Thoracic aorta (tissue), 2 donors: ENCODE measurements at places on chromosomes 5 and 9.

- DNase-seq = no peak
Measured at GRCh38 chr9:37611961-37612360, 19.6 kb upstream of the TOMM5 start.

- no peak for DNase-seq
Measured at GRCh38 chr9:68427216-68427977, 71.0 kb downstream of the PGM5 start.

- no peak for DNase-seq
Measured at GRCh38 chr9:38125889-38126288, 56.9 kb upstream of the SHB start.

- no peak for DNase-seq
Measured at GRCh38 chr9:36191290-36191645, 547 bp downstream of the CLTA start.

- DNase-seq = no peak
Measured at GRCh38 chr5:151451626-151452520, 4.5 kb downstream of the SLC36A1 start.

DNA sequence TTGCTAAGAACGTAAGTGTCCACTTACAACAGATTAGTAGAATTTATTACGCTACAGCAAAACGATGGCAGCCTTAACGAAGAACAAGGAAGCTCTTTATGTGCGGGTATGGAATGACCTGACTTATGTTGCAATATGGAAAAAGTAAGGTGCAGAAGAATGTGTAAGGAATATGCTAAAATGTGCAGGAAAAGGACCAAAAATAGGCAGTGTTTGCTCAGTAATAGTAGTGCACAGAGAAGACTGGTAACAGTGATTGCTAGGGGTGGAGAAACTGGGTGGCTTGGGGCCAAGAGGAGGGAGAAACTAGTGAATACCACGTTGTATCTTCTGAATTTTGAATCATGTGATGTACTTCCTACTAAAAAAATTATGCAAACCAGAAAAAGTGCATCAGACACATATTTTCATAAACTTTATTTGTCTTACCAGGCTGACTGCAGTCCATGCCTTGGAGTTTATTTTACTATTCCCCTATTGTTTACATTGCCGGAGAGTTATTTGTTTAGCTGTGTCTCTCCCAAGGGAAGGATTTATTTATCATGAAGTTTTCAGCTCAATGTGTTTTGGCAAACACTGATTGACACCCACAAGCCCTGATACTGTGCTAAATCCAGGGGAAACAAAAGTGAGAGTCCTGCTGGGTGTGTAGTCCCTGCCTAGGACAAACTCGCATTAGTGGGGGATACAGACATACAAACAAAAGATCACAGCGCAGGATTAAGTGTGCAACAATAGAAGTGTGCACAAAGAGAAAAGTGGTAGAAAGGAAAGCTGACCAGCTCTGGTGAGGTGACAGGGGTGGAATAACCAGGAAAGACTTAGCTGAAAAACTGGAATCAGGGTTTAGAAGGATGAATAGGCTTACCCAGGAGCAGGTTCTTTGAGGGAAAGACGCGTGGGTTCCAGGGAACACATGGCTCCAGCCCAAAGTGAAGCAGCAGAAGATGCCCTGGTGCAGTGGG, 34.0 kb upstream of the ZNF484 start:
- no peak for DNase-seq

GRCh38 chr5:39169081-39169480, 50.3 kb downstream of the FYB1 start:
- no peak for DNase-seq

DNA sequence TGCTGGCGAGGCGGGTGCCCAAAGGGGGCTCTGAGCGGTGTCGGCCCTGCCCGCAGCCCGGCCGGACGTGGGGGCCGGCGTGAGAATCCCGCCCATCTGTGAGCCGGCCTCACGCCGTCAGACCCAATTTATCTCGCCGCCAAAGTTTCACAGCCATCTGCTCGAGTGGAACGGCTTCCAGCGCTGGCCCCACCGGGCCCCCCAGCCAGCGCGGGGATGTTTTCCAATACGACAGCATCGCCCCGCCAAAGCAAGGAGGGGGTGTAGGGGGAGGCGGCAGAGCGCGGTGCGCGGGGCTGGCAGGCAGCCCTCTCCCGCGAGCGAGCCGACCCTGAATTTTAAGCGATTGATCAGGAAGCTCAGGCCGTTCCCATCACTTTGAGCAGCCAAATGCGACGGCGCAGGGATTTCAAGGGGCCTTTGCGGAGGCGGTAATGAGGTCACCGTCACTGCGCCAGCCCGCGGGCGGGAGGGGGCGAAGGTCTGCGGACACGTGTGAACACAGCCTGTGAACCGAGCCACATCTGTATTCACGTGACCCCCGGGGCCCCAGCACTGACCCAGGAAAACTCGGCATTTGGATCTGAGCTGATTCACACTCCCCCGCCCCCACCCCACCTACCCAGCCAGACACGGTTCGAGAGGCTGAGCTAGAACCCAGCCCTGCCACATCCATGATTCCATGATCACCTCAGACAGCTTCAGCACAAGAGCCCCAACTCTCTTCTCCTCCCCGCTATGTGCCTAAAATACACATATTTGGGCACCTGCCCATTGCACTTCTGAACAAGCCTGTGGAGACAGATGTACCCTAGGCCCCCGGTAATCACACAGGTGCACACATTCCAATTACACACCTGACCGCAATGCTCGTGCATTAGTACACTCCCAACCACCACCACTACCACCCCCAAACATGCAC, 47.8 kb upstream of the PSD2 start:
- peak; percentile 41 for DNase-seq

DNA sequence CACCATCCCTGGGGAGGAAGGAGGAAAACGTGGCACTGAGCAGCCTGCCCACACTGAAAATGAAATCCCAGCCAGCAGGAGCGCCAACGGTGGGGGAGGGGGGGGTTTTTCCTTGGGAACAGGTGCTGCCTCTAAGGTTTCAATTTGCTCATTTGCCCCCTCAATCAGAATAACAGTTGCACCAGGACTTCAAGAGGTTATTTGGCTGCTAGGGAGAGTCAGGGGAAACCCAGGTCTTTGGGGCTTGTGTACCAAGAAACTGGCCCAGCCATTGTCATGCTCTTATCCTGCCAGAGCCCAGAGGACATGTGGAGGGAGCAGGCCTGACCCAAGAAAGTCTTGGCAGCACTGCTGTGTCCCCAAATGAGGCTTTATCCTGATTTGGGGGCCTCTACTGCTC, 66.5 kb downstream of the NDFIP1 start:
- no peak for DNase-seq

GRCh38 chr9:114448706-114449105, 56.6 kb downstream of the WHRN start:
- DNase-seq = no peak

- DNase-seq = no peak
Measured at GRCh38 chr9:89625721-89626687, 21.2 kb downstream of the GADD45G start.

GRCh38 chr9:212297-212696, 2.4 kb upstream of the DOCK8 start:
- no peak for DNase-seq

DNA sequence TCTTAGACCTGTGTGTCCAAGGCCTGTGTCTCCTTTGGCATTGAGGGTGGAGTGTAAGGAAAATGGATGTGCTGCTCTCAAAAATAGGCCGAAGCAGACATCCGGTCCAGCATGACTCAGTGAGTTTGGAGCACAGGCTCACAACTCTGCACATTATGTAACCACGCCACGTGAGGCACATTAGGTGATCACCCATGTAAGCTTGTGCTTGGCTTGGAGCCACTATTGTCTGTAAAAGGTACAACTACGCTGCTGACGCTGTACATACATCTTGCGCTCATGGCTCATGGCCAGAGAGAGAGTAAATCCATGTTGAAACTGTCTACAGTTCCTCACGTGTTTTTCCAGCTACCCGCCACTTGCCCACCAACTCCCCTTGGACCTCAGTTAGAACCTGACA, 177.5 kb downstream of the PDE4D start:
- no peak for DNase-seq

DNA sequence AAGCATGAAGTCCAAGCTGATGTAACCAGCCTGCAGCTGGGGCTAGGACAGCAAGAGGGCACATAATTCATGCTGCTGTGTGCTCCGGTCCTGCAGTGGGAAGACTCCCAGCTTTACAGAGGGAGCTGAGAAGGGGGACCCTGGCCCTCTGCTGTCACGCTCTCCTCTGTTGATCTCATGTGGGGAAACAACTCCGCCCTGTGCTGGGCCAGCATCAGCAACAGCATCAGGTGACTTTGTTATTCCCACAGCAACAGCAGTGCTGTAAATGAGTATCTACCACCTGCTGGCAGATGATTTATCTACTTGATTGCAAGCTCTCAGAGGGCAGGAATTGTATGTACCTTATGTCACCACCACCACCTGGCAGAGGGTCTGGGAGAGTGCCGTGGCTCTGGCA, 176.2 kb downstream of the COL23A1 start:
- no peak for DNase-seq

- DNase-seq = no peak
Measured at GRCh38 chr5:148834689-148835088, 8.3 kb downstream of the ADRB2 start.

- no peak for DNase-seq
Measured at GRCh38 chr5:86875539-86875938, 257.8 kb downstream of the COX7C start.

GRCh38 chr5:157607371-157608161, 32.0 kb upstream of the ADAM19 start:
- DNase-seq = no peak

DNA sequence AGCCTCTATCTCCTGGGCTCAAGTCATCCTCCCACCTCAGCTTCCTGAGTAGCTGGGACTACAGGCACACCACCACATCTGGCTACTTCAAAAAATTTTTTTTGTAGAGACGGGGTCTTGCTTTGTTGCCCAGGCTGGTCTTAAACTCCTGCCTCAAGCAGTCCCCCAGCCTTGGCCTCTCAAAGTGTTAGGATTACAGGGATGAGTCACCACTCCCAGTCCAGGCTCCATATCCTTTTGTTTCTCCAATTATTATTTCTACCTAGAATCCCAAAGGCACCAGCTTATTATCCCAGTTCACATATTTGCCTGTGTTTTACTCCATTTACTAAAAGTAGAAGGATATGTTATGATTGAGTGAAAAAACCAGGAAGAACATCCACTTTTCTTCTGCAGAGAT, 84.9 kb downstream of the TEK start:
- DNase-seq = no peak

GRCh38 chr9:130845901-130846481, 10.9 kb downstream of the ABL1 start:
- no peak for DNase-seq
